ENCODE measurements at places on chromosomes 12 and 14.

GRCh38 chr12:71158361-71158882 is 623 bp upstream of the TSPAN8 start:
- DNase-seq = no peak

DNA sequence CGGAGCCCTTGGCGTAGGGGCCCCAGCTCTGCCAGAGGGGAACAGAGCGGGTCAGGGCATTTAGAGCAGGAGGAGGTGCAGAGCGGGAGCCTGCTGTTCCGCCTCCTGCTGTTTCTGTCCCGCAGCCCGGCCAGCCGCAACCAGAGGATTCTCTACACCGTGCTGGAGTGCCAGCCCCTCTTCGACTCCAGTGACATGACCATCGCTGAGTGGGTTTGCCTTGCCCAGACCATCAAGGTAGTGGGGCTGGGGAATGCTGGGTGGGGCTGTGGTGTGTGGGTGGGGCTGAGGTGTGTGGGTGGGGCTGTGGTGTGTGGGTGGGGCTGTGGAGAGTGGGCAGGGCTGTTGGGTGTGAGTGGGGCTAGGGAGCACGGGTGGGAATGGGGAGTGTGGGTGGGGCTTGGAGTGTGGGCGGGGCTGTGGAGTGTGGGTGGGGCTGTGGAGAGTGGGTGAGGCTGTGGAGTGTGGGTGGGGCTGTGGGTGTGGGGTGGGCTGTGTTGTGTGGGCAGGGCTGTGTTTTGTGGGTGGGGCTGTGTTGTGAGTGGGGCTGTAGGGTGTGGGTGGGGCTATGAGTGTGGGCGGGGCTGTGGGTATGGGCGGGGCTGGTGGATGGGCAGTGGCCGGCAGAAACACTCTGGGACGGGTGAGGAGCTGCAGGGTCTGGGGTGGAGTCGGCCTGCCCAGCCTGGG is 8.0 kb downstream of the ASPG start:
- no peak for DNase-seq

DNA sequence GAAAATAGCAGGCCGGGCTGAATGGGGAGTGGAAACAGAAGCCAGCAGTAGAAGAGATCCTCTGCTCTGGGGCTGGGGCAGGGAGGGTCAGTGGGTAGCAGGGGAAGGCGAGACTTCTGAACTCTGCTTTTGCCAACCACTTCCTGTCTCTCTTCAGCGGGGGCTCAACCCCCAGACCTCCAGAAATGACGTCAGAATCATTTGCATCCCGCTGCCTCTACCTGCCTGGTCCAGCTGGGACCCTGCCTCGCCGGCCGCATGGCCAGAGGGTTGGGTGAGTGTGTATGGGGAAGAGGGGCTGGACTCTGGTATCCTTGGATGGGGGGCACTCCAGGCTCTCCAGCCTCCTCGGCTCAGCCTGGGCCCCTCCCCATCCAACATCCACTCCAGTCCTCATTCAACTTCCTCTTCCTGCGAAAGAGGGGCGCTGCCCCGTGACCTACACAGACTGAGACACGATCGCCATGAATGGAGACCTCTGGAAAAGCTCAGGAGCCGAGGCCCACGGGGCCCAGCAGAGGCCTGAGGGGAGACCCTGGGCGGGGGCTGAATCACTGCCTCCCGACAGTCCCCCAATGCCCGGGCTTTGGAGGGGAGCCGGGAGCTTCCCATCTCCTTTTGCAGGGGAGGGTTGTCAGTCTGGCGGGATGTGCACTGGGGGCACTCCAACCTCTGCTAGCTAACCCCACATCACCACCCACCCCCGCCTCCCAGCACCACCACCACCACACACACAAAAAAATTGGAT is 458 bp upstream of the HOXC4 start:
- no peak for DNase-seq

DNA sequence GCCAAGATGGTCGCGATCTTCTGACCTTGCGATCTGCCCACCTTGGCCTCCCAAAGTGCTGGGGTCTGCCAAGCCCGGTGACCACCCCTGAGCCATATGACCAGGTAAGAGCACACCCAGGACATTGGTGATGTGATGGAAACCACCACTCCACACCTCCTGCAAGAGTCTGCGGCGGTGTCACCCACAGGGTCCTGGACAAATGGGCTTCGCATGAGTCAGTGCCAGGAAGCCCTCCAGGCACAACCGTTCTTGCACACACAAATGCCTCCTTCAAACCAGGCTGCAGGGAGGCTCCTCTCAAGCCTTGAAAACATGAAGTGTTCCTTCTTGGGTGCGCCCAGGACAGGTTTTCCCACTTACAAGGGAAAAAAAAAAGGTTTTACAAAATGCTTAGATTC is 16.6 kb downstream of the PITPNM2 start:
- DNase-seq = no peak

- no peak for DNase-seq
Observed at GRCh38 chr12:119803381-119803791, 73.7 kb downstream of the CIT start.

DNA sequence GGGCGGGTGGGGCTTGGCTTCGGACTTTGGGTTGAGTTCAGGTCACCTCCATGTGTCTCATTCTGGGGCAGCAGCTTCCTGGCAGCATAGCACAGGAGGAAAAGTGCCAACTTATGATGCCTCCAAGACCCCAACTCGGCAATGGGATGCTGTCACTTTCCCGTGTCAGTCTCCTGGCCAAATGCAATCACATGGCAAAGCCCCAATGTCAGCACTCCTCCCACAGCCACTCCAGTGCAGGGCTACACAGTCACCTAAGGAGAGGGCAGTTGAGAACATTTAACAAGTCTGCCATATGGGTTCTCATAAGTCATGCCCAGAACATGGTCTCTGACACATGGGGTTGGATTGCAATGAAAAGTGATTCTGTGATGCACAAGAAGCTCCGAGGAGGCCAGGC is 26.7 kb downstream of the ELK3 start:
- DNase-seq = no peak

DNA sequence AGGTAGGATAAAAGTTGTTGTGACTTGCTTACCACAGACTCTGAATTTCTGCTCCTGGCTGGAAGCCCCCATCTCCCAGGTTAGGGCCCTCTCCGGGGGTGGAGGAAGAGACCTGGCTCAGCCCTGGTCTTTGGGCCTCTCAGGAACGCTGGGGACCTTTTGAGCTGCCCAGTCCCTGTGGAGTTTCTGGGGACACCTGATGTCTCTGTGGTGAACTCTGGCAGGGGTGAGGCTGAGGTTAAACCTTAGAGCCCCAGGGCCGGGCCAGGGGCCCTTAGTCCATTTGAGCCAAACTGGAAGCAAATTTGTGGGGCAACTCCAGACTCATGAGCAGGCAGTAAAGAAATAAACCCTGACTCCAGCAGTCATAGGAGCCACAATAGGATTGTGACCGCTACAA is 112.1 kb downstream of the ADGRD1 start:
- no peak for DNase-seq

- peak; percentile 65 for DNase-seq
Observed at GRCh38 chr14:72810201-72810600, 83.7 kb downstream of the DPF3 start.

DNA sequence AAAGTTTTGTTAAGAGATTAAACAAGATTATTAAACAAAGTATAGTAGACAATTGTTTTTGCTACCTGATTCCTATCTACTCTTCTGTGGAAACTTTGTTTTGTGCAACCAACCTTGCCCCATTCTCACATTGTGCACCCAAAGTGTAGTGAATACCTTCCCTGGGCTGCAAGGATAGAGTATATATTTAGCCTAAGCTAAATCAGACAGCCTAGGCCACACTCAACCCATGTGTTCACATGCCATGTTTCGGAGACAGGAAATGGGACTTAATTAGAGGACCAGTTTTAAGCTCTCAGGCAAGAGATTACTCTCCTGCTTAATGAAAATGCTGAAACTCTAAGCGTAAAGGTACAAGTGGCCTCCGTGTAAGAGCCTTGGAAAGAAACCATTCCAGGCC is 734.9 kb upstream of the USP15 start:
- DNase-seq = no peak

- no peak for DNase-seq
Observed at GRCh38 chr12:12336511-12336910, 13.5 kb downstream of the MANSC1 start.

GRCh38 chr14:23297611-23298277 is 4.9 kb downstream of the PPP1R3E start:
- DNase-seq = no peak

DNA sequence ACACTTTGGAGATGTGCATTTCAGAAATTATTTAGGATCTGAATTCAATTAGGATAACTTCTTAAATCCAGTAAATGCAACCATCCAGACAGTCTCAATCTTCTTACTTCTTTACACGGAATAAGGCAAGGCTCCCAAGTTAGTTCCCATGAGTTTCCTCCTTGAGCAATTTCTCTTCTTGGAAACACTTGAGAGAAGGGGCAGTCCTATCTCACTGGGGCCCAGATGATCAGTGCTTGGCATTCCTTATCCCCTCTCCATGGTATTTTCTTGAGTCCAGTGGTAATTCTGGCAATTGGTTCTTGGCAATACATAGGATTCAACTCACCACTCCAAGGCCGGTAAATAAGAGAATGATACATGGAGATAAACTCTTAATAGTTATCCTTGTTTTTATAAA is 87.1 kb upstream of the PTHLH start:
- no peak for DNase-seq

GRCh38 chr12:62256408-62257096 is 3.7 kb upstream of the USP15 start:
- peak; percentile 59 for DNase-seq

- no peak for DNase-seq
Observed at GRCh38 chr12:120264086-120264903, 1.2 kb downstream of the PXN start.

DNA sequence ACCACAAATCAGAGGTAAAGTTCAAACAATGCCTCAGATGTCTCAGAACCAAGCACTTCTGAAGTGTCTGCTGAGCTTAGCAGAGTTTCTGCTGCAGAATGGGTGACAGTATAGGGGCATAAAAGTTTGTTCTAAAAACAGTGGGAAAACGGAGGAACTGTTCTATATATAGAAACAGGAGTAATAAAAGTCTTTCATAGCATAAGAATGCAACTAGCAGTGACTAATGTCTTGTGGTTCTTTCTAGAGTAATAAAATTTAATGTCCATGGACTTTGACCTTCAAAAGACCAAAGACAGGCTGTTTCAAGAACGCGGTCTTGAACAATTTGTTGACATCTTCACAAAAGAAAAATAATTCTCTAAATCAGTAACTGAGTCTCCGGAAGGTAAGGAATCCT is 107.5 kb upstream of the FAR2 start:
- DNase-seq = no peak

DNA sequence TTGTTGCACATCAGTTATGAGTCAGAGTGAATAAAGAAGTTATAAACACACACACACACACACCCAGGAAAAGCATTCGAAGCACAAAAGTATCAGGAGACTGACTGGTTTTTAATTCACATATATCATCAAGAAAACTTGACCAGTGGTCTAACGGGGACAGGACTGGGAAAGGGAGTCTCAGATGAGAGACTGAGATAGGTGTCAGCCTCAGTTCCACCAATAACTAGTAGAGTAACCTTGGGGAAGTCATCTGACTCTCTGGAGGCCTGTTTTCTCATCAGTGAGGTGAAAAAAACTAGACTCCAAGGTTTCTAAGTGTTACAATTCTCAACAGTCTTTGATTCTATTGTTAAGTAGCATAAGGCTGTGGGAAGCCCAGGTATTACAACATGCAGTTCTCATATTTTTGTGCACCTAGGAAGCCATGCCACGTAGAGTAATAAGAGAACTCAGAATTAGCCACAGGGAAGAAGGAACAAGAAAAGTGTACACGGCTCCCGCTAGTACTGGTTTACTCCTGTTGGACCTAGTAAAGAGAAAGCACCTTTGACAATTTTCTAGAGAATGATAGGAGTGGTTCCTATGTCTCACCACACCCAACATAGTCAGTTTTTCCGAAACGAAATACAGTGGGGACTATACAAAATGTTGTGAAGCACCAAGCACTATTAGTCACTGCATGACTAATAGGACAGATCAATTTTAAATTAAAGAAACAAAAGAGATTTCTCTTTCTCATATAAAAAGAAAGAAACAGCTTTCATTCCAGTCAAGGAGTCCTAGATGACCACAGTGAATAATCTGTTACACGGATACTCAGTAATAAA is 5.0 kb downstream of the PPTC7 start:
- no peak for DNase-seq

DNA sequence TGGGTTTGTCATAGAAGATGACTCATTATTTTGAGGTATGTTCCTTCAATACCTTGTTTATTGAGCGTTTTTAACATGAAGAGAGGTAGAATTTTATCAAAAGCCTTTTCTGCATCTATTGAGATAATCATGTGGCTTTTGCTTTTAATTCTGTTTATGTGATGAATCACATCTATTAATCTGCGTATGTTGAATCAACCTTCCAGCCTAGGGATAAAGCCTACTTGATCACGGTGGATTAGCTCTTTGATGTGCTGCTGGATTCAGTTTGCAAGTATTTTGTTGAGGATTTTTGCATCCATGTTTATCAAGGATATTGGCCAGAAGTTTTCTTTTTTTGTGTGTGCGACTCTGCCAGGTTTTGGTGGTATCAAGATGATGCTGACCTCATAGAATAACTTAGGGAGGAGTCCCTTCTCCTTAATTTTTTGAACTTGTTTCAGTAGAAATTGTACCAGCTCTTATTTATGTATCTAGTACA is 602.6 kb downstream of the SNAPC1 start:
- no peak for DNase-seq

DNA sequence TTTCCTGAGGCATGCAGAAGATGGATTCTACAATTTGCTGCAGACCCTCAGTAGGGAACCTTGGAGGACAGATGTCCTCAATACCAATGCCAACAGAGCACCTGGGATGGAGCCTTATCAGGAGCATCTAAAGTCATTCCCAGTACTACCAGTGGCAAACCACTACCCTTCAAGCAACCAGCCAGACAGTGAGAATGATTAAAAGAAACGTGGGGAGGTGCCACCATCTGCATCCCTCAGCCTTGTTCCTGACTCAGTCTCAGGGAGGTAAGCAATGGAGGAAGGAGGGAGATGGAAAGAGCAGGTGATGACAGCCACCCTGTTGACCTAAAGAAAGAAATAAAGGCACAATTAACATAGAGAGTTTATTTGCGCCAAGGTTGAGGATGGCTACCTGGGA is 175.2 kb upstream of the GRIN2B start:
- DNase-seq = no peak

- DNase-seq = no peak
Observed at GRCh38 chr12:26428420-26428819, 233.0 kb downstream of the SSPN start.

DNA sequence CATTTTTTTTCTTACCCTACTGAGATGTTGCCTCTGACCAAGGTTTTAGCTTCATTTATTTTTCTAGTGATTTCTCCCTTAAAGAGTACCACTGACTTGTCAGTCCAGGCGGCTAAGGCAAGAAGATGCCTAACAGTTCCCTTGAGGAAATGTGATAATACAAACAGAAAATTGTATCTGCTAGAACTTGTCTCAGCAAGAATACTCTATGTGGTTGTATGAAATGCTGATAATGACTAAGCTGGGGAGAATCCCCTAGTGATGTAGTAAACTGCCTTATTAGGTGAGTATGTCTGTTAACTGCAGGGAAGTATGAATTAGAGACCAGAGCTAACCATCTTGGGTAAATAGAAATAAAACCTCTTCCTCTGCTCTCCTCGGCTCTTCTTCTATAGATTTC is 6.7 kb downstream of the C12orf54 start:
- no peak for DNase-seq
